ENCODE measurements at places on chromosomes 1 and 21.

- no peak for DNase-seq
Observed at GRCh38 chr1:203407296-203407695, 56.4 kb upstream of the FMOD start.

- no peak for DNase-seq
Observed at GRCh38 chr1:38198621-38199020, 152.0 kb upstream of the POU3F1 start.

GRCh38 chr1:33163621-33164519 is 18.0 kb downstream of the TRIM62 start:
- peak; percentile 82 for DNase-seq

- DNase-seq, result no peak
Observed at GRCh38 chr1:25677193-25677773, 60.7 kb downstream of the MAN1C1 start.

- DNase-seq, result peak; percentile 19
Observed at GRCh38 chr1:38071312-38072256, 25.0 kb upstream of the POU3F1 start.

DNA sequence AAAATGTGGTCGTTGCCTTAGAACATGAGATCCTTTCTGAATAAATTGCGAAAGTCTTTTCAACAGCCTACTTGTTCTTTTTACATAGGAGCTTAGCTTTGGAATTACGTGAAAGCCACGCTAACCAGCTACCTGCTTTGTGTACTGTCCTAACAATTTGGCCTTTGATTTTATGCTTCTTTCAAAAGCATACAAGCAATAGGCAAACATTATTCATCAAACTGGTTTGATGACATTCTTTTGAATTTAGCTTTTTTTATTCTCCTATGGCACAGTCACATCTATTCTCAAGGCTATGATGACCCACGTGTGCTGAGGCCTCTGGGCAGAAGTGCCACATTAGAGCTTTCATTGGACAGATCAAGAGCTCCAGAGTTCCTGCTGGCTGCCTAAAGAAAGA is 178.0 kb upstream of the DPT start:
- no peak for DNase-seq

GRCh38 chr1:208298593-208299269 is 54.5 kb upstream of the PLXNA2 start:
- DNase-seq, result no peak

- DNase-seq, result no peak
Observed at GRCh38 chr1:226956942-226957713, 17.0 kb downstream of the COQ8A start.

GRCh38 chr1:47409311-47410067 is 6.6 kb upstream of the FOXE3 start:
- peak; percentile 82 for DNase-seq

- DNase-seq, result no peak
Observed at GRCh38 chr1:207801819-207802218, 50.0 kb downstream of the CD46 start.

DNA sequence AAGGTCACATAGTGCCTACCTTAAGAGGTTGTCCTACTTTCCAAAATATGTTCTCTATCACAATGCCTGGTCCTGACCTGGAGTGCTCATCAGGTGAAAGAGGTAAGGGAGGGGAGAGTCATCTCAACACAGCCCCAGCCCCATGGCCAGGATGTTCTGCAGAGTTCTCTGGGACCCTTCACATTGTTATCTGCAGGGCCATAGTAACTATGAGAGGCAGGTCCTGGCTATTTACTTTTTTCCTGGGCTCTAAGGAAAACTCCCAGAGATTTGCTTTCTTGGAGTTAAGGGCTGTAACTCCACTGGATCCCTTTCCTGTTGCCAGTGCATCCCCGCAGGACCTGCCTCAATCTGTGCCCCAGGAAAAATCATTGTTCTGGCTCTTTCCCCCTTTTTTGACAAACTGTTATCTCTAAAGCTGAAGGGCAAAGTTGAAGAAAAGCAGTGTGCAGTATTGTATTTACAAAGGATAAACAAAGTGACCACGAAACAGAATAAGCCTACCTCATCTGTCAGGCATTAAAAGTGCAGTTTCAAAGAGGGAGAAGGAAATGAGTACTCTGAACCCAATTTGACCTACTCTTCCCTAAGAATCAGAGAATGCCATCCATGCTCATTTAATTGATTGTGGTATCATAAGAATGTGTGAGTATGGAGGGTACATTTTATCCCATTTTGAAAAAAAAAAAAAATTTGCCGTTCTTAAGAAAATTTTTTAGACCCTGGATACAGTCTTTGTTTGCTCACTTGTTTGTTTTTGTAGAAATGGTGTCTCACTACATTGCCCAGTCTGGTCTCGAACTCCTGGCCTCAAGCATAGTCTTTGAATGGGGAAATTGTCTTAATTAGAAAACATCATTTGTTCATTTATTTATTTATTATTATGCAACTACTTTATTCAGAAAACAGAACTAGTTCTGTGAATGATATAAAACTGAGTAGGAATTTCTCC is 149.6 kb downstream of the RHOU start:
- no peak for DNase-seq

GRCh38 chr1:206021008-206021625 is 2.6 kb downstream of the CTSE start:
- no peak for DNase-seq

Data from HTR-8/SVneo (cell line).